ENCODE measurements at places on chromosomes 5 and 9. TPM values are rescaled to one million over a fixed set of nuclear protein-coding genes. Genes with fewer than 3 reads are reported as not detected.

N4BP3 gene
- total RNA-seq = 2.7 TPM

TLX3 gene
- total RNA-seq = not detected

ORM2 gene
- total RNA-seq = not detected

FSD1L gene
- 4.8 TPM for total RNA-seq

CDX1 gene
- not detected for total RNA-seq

TOR2A gene
- 3.6 TPM for total RNA-seq

CYLC2 gene
- not detected for total RNA-seq

GLRA1 gene
- total RNA-seq = not detected

GTF2H2C gene
- total RNA-seq = 18.0 TPM

DNA sequence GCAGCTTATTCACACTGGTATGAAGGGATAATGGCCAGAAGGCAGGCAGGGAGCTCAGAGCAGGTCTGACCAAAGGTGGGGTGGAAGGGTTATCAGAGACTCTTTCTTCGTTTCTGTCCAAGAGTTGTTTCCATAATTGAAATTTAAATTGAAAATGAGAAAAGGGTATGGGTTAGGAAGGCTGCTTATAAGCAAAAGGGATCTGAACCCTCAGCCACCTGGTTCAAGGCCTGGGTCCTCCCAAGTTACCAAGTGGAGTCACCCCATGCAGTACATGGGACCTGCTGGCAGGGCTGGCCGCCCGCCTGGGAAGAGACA, 17.8 kb downstream of the EEIG1 start:
- DNase-seq = no peak

DNA sequence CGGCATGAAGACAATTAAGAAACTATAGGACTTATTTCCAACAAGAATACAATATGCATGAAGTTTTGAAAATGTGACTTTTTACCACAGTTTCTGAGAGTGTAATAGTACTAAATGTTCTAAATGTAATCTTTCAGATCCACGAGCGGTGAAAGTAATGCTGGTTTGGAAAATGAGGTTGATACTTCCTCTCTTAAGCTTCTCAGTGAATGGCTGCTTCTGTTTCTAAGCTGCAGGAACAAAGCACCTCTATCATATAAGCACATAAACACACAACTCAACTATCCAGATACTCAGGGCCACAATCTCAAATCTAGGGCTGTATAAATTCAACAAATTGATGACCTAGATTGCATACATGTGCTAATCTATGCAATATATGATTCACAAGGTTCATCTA, 78.3 kb downstream of the LIFR start:
- no peak for DNase-seq

- no peak for DNase-seq
Observed at GRCh38 chr5:136115183-136115865, 17.3 kb upstream of the SMAD5 start.

DNA sequence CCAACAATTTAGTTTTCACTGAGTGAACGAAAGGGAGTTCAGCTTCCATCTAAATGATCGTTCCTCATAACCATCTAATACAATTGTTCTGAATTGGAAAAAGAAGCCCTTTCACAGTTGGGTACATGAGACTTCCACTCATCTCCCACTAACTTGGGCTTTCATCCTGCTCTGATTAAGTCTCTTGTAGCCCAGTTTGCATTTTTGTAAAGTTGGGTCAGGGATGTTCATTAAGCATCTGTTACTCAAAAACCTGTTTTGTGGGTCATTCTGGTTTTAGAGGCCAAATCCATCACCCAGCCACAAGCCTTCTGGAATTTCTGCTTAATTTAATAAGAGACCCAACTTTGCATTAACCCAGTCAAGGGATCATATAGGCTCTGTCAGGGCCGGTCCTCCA, 385.3 kb downstream of the BNC2 start:
- no peak for DNase-seq

- DNase-seq = no peak
Observed at GRCh38 chr9:127813686-127814226, 11.1 kb downstream of the FPGS start.

- DNase-seq = no peak
Observed at GRCh38 chr9:86598411-86599239, 244.4 kb upstream of the TUT7 start.

- DNase-seq = peak; percentile 2
Observed at GRCh38 chr5:150401076-150401375, 11.7 kb downstream of the CD74 start.

DNA sequence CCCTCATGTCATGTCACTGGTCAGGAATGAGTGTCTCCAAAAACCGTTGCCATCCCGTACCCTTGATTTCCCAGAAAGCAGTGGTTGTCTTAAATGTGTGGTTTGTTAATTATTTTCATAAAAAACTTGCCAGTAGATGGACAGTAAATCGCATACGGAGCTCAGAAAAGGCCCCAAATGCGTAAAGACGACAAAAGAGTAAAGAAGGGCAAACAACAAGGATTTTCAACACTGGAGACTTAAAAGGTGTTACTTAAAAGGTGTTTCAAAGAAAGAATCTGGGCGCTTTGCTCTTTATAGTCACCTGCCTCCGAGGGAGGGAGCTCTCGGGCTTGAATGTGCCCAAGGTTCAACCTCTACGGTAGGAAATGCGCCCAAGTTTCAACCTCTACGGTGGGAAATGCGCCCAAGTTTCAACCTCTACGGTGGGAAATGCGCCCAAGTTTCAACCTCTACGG, 734 bp downstream of the KIF27 start:
- no peak for DNase-seq

DNA sequence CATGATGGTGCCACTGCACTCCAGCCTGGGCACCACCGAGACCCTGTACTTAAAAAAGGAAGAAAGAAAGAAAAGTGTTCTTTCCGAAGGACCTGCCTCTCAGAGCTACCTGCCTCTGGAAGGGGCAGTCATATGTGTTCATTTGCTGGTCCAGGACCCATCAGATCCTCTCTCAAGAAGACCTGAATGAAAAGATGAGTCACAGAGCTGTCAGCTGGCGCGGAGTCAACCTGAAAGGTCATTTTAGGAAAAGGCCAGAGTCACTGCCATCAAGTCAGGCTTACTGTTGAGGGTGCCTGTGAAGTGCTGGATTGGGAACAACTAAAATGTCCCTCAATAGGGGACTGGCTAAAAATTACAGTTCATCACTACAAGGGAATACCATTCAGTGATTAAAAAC, 14.9 kb upstream of the HRH2 start:
- DNase-seq = no peak

- DNase-seq = no peak
Observed at GRCh38 chr5:157594257-157594656, 18.7 kb upstream of the ADAM19 start.

- no peak for DNase-seq
Observed at GRCh38 chr5:142974409-142974808, 204.2 kb downstream of the ARHGAP26 start.

DNA sequence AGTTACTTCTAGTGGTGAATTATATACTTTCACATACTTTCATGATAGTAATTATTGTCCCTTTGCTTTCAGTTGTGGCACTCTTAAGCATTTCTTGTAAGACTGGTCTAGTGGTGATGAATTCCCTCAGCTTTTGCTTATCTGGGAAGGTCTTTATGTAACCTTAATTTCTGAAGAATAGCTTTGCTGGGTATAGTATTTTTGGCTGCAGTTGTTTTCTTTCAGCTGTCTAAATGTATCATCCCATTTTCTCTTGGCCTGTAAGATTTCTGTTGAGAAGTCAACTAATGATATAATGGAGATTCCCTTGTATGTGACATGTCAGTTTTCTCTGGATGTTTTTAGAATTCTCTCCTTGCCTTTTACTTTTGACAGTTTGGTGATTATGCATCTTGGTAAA, 41.0 kb downstream of the TMEM38B start:
- DNase-seq = no peak

DNA sequence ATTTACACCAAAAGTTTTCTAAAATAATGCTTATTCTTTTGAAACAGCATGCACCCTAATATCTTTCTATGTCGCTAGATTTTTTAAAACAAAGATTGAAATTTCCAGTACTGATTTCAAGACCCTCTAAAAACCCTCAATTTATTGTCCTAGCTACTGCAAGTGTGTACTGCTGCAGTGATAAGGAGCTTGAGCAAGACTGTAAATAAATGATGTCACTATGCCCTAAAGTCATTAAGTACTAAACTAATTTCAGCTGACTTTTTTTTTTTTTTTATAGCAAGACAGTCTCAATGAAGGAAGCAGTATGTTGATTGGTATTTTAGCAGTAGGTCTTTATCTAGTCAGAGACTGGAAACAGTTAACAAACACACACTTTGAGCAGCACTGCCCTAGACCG, 12.2 kb upstream of the MIER3 start:
- no peak for DNase-seq

GRCh38 chr5:151036556-151036955, 16.2 kb downstream of the GPX3 start:
- DNase-seq = no peak

- DNase-seq = no peak
Observed at GRCh38 chr5:139148306-139148705, 49.9 kb downstream of the SIL1 start.

DNA sequence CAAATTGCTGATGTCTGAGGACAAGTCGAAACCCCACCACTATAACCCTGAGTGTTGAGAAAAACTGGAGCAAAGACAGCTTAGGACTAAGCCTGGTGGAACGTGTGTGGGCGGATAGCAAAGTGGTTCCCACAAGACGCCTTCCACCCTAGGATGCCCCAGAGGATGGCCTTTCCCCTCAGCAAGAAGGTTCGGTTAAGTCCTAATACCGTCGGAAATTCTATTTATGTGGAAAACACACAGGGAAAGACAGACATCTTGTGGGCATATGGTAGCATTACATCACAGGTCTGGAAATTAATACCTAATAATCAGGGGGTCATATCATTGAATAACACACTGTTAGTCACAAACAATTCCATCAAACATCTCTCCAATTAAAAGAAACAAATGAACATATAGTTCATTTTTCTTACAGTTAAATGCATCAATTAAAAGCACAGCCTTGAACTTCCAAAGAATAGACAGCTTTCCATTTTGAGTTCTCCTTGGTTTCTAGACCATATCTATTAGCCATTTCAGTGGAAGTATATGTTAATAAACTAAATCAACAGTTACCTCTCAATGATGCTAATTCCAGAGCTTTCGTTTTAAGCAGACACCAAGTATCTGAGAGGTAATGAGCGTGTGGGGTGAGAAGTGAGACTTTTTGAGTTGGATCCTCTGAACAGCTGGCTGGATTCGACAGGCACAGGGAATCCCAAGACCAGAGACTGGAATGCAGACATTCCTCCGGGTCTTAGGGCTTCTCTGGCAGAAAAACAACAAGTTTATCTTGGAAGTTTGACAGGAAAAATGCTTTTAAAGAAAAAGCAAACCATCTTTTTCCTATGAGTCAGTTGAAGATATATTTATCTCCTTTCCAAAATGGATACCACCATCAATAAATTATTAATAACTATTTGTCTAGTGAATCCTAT, 2.9 kb upstream of the ICE1 start:
- no peak for DNase-seq

DNA sequence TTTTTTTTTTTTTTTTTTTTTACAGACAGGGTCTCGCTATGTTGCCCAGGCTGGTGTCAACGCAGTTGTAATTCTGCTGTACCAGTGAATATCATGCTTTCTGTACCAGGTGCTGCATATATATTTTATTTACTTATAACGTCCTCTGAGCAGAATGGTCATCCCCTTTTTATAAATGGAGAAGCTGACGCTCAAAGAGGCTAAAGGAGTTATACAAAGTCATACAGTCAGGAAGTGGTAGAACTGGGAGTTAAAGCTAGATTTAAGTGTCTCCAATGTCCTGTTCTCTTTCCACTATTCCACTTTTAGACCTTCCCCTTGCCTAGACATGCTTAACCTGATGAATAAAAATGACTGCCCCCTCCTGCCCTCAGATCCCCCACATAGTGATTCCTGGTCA, 1.2 kb upstream of the SIL1 start:
- DNase-seq = no peak

GRCh38 chr9:123637606-123637944, 281.6 kb downstream of the CRB2 start:
- DNase-seq = no peak

DNA sequence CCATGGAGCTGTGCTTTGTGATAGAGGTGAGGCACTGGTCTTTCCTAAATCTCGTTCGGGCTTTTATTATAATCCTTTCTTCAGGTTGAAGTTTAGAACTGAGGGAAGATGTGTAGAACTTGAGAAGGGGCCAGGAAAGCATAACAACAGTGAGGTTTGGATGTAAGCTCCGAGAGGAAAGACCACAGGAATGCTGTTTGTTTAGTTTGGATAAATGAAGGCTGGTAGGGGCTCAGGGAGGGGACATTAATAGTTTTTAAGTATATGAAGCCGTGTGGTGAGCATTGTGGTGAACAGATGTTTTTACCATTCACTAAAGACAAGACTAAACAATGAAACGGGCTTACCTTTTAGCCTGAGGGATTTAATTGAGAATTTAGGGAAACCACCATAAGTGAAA, 130.8 kb downstream of the ARHGAP26 start:
- DNase-seq = no peak

GRCh38 chr5:29662876-29663275, 1530.6 kb upstream of the CDH6 start:
- no peak for DNase-seq

DNA sequence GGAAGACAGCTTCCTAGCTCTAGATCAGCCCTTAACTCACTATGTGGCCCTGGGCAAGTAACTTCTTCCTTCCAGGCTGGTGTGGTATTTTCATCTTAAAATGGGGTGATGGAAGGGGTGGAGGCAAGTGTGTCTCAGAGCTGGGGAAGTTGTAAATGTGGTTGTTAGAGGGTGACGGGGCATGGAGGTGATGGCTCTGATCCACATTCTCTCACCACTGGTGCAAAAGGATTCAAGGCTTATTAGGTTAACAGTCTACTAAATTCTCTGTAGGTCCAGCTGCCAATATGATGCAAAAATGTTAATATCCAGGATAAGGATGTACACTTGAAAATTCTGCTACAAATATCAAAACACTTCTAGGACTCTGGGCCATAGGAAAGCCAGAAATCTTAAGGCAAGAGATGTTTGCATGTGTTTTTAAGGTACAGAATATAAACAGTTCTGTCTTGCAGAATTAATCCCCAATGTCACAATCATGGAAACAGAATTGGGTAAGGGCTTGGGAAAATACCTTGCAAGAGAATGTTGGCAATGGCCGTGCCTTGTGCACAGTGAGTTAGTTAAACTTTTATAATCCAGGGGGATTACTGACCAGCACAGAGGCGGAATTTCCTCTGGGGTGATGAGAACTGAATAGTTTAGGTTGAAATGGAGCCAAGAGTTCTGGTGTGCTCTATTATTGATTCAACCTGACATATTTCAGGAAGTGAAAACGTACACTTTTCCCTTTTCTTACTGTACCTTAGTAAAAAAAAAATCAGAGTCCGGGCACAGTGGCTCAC, 19.8 kb downstream of the TNFSF15 start:
- no peak for DNase-seq

DNA sequence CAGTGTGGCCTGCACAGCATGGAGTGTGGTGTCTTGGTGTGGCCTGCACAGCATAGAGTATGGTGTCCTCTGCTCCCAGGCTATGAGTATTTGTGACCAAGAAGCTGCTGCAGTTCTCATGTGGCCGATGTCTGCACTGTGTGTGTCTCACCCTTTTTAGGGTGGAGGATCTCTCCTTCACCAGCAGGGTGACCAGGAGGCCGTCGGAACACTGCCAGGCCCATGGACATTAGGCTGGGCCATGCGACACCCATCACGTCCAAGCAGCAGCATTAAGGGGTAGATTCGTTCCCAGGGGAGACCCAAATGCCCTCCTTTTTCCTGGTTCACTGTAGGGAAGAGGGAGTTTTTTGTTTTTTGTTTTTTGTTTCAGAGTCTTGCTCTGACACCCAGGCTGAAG, 115.3 kb upstream of the SPIN1 start:
- DNase-seq = no peak
